ENCODE measurements at places on chromosomes 11 and 22. TPM values are rescaled to one million over a fixed set of nuclear protein-coding genes. Genes with fewer than 3 reads are reported as not detected.
A peak's percentile ranks its signal among the peaks of the same experiment; 100 is the strongest.

RAB38 gene
- 1.8 TPM for total RNA-seq

DDX17 gene
- 374 TPM for total RNA-seq

TYMP gene
- 42.8 TPM for total RNA-seq

- no peak overlapping the region for H3K4me3 ChIP-seq
- peak; percentile 49 for DNase-seq
- no peaks in the 10 kb centered on the region for H3K4me1 ChIP-seq
- no peaks in the 10 kb centered on the region for H3K27me3 ChIP-seq
Observed at GRCh38 chr11:102279641-102280170, 37.6 kb upstream of the BIRC3 start.

DNA sequence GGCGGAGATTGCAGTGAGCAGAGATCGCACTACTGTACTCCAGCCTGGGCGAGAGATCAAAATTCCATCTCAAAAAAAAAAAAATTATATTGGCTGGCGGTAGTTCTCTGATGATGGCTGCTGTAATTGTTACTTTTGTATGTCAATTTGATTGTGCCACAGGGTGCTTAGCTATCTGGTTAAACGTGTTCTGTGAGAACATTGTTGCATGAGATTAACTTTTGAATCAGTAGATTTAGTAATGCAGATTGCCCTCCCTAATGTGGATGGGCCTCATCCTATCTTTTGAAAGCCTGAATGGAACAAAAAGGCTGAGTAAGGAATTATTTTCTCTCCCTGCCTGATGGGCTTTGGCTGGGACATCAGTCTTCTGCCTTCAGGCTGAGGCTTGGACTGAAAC, 654.2 kb downstream of the OPCML start:
- no peak overlapping the region for H3K4me3 ChIP-seq
- H3K27ac ChIP-seq, result no peak overlapping the region
- H3K4me1 ChIP-seq, result no peaks in the 10 kb centered on the region
- no peak for DNase-seq
- H3K36me3 ChIP-seq, result no peaks in the 10 kb centered on the region

DNA sequence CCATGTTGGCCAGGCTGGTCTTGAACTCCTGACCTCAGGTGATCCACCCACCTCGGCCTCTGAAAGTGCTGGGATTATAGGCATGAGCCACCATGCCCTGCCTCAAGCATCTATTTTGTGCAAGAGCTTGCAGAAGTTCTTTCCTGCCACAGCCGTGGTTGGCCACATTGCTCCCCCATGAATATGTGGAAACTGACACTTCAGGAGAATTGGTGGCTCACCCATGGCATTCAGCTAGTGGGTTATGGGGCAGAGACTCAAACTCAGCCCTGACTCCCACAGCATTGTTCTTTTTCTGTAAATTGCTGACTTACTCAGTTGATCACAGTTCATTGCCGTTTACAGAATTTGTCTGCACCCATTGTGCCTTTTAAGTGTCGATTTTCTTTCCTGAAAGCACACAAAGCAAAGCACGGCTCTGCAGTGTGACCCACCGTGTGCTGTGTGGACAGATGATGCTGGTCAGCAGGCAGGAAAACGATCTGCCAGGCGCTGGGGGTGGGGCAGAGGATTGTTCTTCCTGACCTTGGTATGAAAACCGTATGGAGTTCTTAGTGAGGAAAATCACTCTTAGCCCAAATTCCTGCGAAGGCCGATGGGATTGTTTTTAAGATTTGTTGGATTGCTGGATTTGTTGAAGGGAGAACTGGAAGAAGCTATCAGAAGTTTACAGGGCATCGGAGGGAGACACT, 115.6 kb downstream of the PTPRJ start:
- peaks cover 4% of the 10 kb centered on the region for H3K4me1 ChIP-seq
- no peaks in the 10 kb centered on the region for H3K36me3 ChIP-seq
- no peak overlapping the region for H3K4me3 ChIP-seq
- H3K27me3 ChIP-seq, result no peaks in the 10 kb centered on the region
